ENCODE measurements at places on chromosomes 4 and X. TPM values are rescaled to one million over a fixed set of nuclear protein-coding genes. Genes with fewer than 3 reads are reported as not detected.

Gene ARHGAP4
- total RNA-seq, result 50.0 TPM

Gene GSX2
- total RNA-seq, result not detected

Gene EGF
- not detected for total RNA-seq

Gene VEGFD
- 0.09 TPM for total RNA-seq

Gene SPANXD
- total RNA-seq, result not detected

Gene PF4V1
- total RNA-seq, result not detected

Data from endothelial cell of coronary artery (primary cell).